ENCODE measurements at places on chromosomes 2 and 18.

DNA sequence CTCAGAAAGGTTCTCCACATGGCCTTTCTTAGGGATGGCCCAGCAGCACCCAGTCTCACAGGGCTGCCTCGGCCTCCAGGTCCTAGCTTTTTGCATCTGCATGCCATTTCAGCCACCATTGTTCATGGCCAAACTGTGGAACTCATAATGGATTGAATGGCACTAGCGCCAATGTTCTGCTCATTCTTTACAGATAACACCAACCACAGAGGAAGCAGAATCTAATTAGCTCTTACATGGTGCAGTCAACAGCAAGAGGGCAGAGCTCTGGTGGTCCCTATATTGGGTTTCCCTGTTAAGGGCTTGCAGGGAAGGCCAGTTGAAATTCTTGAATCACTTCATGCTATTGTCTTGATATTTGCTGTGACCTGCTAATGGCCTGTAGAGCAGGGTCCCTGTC, 45.6 kb downstream of the ARL4C start:
- no peak overlapping the region for H3K4me3 ChIP-seq
- no peaks in the 10 kb centered on the region for H3K36me3 ChIP-seq
- DNase-seq: no peak
- peak overlapping the region; percentile 47 for H3K27ac ChIP-seq
- peaks cover 32% of the 10 kb centered on the region for H3K4me1 ChIP-seq
- H3K27me3 ChIP-seq: no peaks in the 10 kb centered on the region

GRCh38 chr2:3099145-3099859, 278.3 kb downstream of the EIPR1 start:
- H3K36me3 ChIP-seq: no peaks in the 10 kb centered on the region
- H3K4me3 ChIP-seq: no peak overlapping the region
- no peaks in the 10 kb centered on the region for H3K27me3 ChIP-seq
- no peak for DNase-seq

DNA sequence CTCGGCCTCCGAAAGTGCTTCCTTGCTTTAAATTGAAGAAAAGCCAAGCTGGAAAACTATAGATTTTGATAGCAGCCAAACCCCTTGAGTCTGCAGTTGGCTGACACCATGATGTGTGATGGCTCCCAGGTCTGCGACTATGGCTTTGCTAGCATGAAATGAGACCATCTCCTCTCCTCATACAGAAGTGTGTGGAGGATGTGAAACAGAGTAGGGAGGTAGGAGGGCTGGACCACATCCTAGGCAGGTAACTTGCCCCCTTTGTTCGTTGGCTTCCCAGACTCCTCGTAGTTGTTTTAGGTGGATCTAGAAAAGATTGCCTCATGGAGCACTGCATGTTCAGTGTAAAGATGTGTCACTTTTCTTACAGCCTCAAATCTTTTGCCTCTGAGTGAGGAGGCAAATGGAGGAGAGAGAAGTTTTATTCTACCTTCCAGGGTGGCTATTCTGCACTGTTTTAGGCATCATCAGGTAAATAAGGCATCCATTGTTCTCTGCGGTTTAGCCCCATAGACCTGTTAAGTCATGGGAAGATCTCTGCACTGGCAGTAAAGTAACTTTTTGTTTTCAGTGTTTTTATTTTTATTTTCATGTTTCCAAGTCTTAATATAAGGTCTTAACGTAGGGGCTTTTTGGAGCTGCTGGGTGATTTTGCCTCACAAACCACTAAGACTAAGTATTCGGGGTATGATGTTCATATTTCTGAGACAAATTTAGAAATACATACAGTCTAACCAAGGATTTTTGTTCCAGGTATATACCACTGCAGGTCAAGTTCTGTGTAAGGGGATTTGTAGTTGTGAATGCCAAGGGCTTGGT, 40.1 kb downstream of the MGAT5 start:
- H3K36me3 ChIP-seq: no peaks in the 10 kb centered on the region
- peaks cover 34% of the 10 kb centered on the region for H3K4me1 ChIP-seq
- DNase-seq: no peak
- H3K27ac ChIP-seq: peak overlapping the region; percentile 67
- H3K27me3 ChIP-seq: no peaks in the 10 kb centered on the region

DNA sequence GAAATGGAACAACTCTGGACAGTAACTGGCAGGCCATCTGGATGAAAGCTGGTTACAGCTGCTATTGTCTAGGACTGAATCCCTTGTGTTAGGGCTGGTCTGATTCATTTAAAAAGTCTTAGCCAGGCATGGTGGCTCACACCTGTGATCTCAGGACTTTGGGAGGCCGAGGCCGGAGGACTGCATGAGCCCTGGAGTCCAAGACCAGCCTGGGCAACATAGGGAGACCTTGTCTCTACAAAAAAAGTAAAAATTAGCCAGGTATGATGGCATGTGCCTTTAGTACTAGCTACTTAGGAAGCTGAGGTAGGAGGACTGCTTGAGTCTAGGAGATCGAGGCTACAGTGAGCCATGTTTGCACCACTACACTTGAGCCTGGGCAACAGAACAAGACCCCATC, 15.5 kb upstream of the CFLAR start:
- H3K27me3 ChIP-seq: no peaks in the 10 kb centered on the region
- no peaks in the 10 kb centered on the region for H3K36me3 ChIP-seq
- DNase-seq: no peak
- no peaks in the 10 kb centered on the region for H3K4me1 ChIP-seq
- no peak overlapping the region for H3K27ac ChIP-seq
- H3K4me3 ChIP-seq: no peak overlapping the region

GRCh38 chr2:233409286-233409991, 55.1 kb downstream of the DGKD start:
- H3K36me3 ChIP-seq: no peaks in the 10 kb centered on the region
- peak; percentile 67 for DNase-seq
- peak overlapping the region; percentile 2 for H3K4me3 ChIP-seq
- H3K27ac ChIP-seq: peak overlapping the region; percentile 92

Data from stomach (tissue), 19 donors.